ENCODE measurements at places on chromosomes 2 and 18.

- peak; percentile 14 for DNase-seq
Measured at GRCh38 chr2:173884025-173884802, 81.0 kb downstream of the SP3 start.

GRCh38 chr2:47091118-47091517 lies 64.0 kb downstream of the STPG4 start:
- DNase-seq: no peak

DNA sequence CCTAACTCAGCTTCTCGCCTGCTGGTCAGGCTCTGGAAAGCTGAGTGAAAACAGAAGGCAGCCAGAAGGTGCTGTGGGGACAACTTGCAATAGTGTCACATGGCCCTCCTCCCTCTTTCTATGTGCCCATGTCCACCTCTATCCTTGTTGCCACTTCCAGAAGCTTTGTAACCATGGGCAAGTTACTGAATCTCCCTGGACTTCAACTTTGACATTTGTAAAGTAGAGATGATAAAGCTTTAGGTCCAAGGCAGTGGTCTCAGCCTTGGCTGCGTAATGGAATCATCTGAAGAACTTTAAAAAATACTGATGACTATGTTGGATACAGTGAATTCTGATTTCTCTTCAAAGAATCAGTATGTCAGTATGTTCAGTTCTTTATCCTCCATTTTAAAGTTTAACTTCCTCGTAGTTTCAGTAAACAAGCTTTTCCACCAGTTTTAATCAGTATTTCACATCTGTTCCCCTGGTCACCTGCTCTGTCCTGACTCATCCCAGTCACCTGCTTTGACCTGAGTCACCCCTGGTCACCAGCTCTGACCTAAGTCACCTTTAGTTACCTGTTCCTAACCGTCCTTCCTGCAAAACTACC lies 245.2 kb upstream of the STON1 start:
- DNase-seq: no peak

GRCh38 chr2:32832821-32833220 lies 113.9 kb upstream of the LTBP1 start:
- no peak for DNase-seq

All from HS-5 (cell line).